ENCODE measurements at places on chromosomes 1 and 21. TPM values are rescaled to one million over a fixed set of nuclear protein-coding genes. Genes with fewer than 3 reads are reported as not detected.

The ZBTB8A gene
- total RNA-seq = 4.7 TPM

The AKIRIN1 gene
- total RNA-seq = 63.9 TPM

The CD5L gene
- 0.38 TPM for total RNA-seq

The NPHS2 gene
- total RNA-seq = not detected

The TTC34 gene
- total RNA-seq = 0.53 TPM

The PBXIP1 gene
- 69.7 TPM for total RNA-seq

The MYBPH gene
- not detected for total RNA-seq

The SUSD4 gene
- 15.6 TPM for total RNA-seq

The BGLAP gene
- 0.47 TPM for total RNA-seq

The PLA2G2A gene
- 1,124 TPM for total RNA-seq

The PGLYRP3 gene
- total RNA-seq = not detected

The RNU1-4 gene
- total RNA-seq = 15,401 TPM

The NHLH1 gene
- not detected for total RNA-seq

The SPRR2F gene
- total RNA-seq = not detected

The OR2L3 gene
- not detected for total RNA-seq
